ENCODE measurements at places on chromosomes 1 and 21.

- DNase-seq, result no peak
Observed at GRCh38 chr1:6582370-6582769, 2.6 kb downstream of the ZBTB48 start.

DNA sequence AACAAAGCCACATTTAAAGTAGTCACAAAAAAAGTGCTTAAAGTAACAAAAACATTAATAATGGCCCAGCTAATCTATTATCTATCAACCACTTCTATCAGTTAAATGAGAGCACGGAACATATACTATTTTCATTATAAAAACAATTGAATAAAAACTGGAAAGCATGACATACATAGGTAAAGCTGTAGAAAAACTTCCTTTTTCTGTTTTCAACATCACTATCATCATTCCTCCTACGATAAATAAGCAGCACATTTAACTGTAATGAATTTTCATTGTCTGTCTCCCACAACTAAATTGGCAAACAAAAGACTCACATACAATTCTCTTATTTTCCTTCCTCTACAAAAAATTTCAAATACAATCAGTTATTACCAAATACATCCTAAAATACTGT is 96.4 kb upstream of the DPH5 start:
- DNase-seq, result no peak

GRCh38 chr1:146019231-146020057 is 2.1 kb downstream of the HJV start:
- no peak for DNase-seq

DNA sequence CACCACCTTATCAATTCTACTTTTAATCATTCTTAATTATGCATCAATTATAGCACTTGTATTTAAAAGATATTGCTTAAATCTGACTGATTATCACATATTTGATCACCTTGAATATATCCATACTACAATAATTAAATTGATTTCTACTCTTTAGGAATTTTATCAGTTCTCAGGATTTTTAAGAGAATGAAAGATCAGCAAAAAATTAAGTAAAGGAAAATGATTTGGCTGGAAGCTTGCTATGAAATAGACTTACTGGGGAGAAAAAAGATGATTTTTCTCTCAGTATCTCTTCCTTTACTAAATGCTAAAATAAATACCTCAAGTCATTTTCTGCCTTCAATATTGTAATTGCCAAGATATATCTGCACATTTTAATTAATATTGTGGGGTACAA is 848.6 kb downstream of the LTN1 start:
- no peak for DNase-seq

DNA sequence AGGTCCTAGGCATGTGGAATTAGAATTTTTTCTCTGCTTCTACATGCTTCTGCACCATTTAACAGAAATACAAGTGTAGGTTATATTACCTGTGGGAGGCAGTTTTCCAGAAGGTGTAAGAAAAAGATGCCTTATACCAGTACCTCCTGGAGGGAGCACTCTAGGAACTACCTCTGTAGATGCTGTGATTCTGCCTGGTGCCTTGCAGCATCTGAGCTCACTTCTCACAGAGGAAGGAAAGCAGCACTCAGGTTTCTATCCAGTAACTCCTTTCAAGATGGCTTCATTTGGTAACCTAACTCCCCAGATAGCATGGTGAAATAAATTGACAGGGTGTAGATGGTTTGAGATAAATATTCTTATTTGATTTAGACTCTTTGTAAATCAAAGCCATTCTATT is 50.3 kb downstream of the GIPC2 start:
- DNase-seq, result peak; percentile 11

GRCh38 chr1:54335011-54335754 is 71.0 kb downstream of the SSBP3 start:
- peak; percentile 80 for DNase-seq

GRCh38 chr1:19013826-19014548 is 57.5 kb upstream of the IFFO2 start:
- DNase-seq, result no peak

DNA sequence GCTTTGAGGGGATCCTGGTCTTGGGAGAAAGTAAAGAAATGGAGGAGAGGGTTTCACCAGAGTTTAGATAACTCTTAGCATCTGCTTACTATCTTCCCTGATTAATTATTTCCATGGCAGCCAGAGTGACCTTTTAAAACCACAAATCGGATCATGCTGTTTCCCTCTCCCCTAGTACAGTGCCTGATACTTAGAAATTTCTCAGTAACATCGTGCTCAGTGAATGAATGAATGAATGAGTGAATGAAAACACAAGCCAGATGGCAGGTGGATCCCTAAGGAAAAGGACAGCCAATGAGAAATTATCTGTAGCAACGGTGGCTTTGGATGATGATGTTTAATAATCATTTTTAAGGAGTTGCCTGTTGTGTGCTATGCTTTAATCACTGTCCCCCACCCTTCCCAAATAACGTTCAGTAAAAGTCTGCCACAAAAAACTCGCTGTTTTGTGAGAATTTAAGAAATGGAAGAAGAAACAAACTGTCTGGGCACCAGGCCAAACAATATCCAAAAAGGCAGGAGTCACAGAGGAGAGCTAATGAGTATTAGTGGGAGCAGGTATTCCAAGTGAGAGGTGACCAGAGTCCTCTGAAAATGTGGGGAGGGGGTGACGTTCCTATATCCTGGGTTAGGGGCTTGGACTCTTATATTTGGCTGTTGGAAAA is 737 bp upstream of the SMAP2 start:
- no peak for DNase-seq
